COR-L47 (cell line): ENCODE measurements at places on chromosomes 12 and 14.

DNA sequence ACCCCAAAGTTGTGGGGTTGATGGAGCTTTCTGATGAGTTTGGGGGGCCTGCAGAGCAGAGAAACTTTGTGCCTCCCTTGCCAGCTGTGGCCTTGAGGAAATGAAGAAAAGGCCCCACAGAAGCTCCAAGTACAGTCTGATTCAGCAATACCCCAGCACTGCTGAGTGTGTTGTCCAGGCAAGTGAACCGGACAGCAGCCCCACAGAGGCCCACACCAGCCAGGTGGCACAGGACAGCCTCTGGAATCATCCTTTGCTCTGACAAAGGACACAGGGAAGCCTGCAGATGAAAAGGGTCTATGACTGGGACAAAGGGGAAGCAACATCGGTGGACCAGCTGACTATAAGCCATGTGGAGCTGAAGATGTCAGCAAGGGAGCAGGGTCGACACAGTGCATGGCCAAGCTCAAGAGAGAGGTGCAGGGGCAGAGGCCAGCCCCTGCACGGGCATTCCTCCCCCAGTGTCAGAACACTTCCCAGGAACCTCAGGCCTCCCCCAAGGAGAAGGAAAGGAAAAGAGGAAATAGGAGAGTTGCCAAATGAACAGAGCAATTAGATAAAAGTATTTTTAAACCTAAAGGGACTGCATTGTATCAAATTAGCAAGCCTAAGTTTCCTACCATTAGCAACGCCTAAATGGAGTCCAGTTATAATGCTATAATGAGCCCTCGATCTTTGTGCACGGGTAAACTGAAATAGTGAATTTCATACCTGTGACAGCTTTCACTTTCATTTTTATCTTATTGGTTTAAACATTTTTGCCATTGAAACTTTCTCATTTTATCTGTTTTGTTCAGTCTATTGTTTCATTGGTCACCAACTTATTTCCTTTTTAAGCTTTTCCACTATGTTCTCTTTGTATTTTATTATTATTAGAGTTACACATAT is 46.3 kb upstream of the PTGDR start:
- DNase-seq, result no peak

- no peak for DNase-seq
Observed at GRCh38 chr12:53481939-53482586, 17.2 kb downstream of the MAP3K12 start.

GRCh38 chr12:132166801-132167591 is 22.7 kb downstream of the NOC4L start:
- no peak for DNase-seq

DNA sequence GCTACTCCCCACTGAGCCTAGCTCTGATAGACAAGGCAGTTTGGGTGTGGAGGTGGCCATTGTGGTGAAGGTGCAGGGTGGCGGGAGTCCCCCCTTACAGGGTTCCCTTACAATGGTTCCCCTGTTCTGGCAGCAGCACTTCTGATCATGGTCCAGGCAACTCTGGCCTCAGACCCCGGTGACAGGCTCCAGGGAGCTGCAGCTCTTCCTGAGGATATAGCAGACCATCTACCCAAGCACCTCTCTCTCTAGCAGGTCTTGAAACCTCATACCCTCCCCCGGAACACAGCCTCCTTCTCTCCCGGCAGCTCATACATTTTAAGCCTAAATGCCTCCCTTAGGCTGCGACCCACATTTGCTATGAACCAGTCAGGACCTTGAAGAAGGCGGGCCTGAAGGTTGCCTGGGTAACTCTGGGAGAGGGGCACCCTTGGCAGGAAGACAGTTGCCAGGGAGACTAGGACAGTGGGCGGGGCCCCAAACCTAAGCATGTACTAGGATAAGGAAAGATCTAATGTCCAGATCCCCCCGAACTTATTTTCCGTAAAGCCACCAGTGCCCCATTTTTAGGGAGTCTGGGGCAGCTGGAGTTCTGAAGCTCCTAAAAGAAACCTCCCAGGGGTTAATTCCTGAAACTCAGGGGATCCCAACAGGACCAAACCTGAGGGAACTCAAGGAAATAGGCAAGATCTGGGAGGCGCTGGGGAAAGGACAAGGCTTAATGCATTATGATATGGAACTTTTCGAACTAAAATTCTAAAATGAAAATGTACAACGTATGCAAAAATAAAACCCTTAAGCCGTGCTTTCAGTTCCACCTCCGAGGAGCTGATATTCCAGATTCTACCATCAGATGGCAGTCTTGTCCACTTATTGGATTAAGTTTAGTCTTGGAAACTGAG is 4.5 kb upstream of the GDF11 start:
- DNase-seq, result peak; percentile 84

GRCh38 chr12:124742111-124742510 is 121.6 kb downstream of the SCARB1 start:
- DNase-seq, result peak; percentile 57

DNA sequence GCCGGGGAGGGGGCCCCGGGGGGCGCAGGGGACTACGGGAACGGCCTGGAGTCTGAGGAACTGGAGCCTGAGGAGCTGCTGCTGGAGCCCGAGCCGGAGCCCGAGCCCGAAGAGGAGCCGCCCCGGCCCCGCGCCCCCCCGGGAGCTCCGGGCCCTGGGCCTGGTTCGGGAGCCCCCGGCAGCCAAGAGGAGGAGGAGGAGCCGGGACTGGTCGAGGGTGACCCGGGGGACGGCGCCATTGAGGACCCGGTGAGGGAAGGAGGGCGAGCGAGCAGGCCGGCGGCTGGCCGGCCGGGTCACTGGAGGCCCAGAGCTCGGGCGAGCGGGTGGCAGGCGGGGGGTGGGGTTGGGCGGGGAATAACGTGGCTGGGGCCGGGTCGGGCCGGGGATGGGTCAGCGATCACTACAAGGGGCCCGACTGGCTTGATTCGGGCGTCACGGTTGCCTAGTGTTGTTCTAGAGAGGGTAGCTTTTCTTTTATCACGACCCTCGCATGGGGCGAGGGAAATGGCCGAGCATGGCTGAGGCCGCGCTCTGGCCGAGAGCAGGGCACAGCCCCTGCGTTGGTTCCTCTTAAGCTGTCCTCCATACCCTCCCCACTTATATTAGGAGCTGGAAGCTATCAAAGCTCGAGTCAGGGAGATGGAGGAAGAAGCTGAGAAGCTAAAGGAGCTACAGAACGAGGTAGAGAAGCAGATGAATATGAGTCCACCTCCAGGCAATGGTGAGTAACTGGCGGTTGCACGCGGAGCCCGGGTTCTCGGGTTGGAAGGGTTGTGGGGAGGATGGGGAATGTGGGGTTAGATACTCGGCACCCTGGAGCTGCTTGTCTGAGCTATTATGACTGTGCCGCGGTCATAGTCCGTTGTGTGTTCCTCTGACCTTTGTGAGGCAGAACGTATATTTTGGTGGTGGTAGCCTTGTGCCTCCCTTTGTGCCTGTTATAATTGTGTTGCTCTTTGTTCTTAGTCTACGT is 603 bp downstream of the PABPN1 start:
- DNase-seq, result no peak

DNA sequence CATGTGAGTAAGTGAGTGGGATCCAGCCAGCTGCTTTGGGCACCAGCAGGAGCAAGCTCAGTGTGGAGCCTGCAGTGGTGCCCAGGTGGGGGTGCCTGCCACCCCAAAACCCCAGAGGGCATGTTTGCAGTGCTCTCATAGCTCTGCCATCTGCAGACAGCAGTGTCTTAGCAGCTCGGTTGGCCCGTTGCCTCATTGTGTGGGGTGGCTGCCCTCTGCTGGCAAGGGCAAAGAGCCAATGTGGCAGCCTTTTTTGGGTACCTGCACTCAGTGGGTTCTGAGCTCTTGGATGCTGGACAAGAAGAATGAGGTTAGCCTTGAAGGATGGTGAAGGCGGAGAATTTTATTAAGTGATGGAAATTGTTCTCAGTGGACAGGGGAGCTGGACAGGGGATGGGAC is 52.3 kb downstream of the NEUROD4 start:
- no peak for DNase-seq

DNA sequence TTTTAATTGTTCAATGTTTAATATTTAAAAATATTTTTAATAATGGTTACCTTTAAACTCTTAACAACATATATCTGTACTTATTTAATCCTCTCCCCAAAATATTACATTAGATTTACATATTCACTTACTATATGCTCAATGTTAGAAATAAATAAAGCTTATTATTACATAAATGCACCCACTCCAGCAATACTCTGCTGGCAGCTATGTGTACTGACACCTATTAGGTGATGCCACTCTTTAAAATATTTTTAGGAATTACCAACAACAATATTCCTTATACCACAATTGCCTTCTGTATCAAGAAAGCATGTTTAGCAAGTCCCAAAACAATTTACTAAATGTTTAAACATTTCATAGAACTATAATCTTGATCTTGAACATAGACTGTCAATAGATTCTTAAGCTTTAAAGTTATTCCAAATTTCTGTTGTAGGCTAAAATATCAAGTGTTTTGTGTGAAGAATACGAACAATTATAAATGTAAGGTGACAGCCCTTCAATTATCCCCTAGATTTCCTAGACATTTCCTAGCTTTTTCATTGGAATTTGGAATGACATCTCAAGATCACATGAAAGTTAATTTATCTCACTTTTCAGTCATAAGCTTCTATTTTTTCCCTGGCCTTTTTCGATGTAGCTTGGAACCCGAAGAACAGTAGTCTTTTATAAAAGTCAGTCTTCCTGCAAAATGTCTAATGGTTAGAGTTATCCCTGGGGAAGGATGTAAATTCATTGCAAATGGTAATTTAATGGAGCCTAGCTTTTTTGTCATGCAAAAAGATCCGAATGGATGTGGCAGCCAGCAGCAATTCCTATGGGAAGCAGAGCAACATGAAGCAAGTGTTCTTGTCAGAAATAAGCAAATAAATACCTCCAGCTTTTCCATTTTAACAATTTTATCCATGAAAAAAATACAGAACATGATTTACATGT is 907.5 kb upstream of the ATXN7L3B start:
- DNase-seq, result no peak

DNA sequence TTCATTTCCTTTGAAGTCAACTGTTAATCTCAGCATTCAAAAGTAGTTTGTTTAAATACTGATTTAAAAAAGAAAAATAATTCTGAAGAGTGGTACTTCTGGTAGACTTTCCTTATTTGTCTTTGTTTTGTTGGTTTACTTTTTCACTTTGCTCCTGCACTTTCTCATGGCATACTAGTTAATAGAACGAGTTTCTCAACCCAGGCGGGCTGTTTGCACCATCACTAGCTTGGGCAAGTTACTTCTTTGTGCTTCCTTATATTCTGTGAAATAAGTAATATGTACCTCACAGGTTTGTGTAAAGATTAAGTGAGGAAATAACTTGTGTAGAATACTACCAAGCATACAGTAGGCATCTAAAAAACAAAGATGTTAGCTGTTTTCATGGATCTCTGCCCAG is 45.5 kb downstream of the SLC38A6 start:
- no peak for DNase-seq

GRCh38 chr14:94089479-94089878 is 8.4 kb downstream of the IFI27L1 start:
- DNase-seq, result no peak

DNA sequence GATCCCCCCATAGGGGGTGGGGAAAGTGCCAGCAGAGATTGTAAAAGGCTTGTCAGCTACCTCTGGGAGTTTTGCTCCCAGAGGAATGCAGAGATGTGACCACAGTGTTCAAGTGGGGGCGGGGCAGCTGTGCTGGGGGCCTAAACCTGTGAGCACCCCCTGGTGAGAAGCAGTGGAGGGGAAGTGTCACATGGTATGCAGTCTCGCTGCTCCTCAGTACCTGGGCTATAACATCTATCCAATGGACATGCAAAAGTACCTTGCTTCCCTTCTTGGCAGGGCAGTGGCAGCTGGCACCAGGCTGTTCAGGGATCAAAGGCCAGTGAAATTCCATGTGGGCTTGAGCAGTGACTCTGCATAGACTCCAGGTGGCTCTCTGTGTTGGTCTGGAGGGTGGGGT is 20.3 kb downstream of the OR4K2 start:
- DNase-seq, result no peak

- DNase-seq, result no peak
Observed at GRCh38 chr14:23376482-23377197, at the start of gene CMTM5. TSS of gene CMTM5 (plus strand) at chr14:23377046. CDS start at chr14:23377252, 206 bp downstream.

- no peak for DNase-seq
Observed at GRCh38 chr12:12513416-12514006, 49.2 kb downstream of the DUSP16 start.

DNA sequence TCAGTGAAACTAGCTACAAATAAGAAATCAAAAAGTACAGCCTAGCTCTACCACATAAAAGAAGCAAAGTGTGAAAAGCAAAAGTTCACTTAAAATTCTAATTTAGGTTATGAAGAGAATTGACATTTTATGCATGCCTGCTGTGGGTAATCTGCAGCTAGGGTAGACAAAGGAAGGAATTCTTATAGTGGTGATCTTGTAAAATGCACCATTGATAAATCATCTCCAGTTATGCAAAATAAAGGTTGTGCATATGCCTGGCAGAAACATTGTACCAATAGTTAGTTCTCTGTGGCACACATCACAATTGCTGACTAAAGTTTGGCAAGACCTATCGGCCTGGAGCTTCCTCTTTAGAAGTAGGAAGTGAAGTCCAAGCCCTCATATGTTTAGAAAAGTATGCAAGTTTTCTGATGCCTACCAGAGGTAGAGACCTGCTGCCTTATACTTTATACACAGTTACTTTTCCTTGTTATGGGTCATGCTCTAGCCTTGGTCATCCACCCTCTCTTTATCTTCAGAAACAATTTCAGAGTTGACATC is 78.3 kb downstream of the TSHR start:
- DNase-seq, result no peak

- peak; percentile 2 for DNase-seq
Observed at GRCh38 chr12:41061192-41061591, 126.9 kb upstream of the PDZRN4 start.

- DNase-seq, result no peak
Observed at GRCh38 chr12:31224768-31225448, 101.0 kb downstream of the SINHCAF start.

GRCh38 chr12:115752156-115752555 is 525.3 kb downstream of the MED13L start:
- DNase-seq, result no peak

DNA sequence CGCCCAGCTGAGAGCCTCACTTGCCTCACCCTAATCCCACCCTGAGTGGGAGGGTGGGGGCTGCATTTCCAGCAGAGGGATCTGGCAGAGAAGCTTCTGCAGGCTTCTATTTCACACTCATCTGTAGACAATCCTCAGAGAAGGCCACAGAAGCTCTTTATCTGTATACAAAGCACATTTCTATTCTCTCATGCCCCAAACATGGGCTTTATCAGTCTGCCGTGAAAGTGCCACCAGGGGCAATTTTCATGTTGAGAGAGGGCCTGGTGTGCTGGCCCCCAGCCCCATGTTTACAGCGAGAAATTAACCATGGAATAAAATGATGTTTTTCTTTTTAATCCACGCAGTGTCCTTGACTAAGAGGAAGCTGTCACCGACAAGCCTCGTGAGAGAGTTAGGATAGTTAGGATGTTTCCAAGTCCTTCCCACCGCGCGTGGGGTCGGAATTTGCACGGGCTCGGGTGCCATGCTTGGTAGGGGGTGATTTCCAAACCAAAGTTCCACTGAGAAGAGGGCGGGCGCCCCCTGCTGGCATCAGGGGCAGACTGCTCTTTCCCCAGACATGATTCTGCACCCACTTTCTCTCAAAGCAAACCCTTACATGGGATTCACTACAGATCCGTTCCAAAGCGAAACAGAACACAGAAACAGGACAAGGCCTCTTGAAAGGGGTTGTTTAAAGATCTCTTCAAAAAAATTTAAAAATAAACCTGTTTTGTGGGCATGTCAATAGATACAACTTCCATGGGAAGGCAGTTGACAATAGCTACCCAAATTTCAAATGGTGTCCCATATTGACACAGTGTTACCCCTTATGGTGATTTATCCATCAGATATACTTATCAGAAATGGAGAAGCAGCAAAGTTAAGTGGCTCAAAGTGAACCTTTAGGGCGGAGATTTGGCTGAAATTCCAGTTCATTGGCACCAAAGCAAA is 19.4 kb downstream of the BDKRB1 start:
- DNase-seq, result peak; percentile 70
